ENCODE measurements at places on chromosomes 7 and 10. TPM values are rescaled to one million over a fixed set of nuclear protein-coding genes. Genes with fewer than 3 reads are reported as not detected.
A peak's percentile ranks its signal among the peaks of the same experiment; 100 is the strongest.

Gene CASTOR2
- total RNA-seq: 44.3 TPM

GRCh38 chr10:133299224-133299623 lies 9.4 kb downstream of the TUBGCP2 start:
- no peak for DNase-seq

- no peak for DNase-seq
These were observed 30.0 kb downstream of the MAP3K8 start for GRCh38 chr10:30463944-30464451.

Gene NRCAM
- 2.2 TPM for total RNA-seq

GRCh38 chr10:126331101-126331500 lies 57.2 kb downstream of the ADAM12 start:
- DNase-seq: no peak

Gene NXPH1
- not detected for total RNA-seq

Gene RPEL1
- total RNA-seq: not detected

GRCh38 chr7:69652947-69653701 lies 54.8 kb downstream of the AUTS2 start:
- DNase-seq: no peak

- peak; percentile 26 for DNase-seq
These were observed 687.8 kb downstream of the IPMK start for GRCh38 chr10:57579926-57580325.

DNA sequence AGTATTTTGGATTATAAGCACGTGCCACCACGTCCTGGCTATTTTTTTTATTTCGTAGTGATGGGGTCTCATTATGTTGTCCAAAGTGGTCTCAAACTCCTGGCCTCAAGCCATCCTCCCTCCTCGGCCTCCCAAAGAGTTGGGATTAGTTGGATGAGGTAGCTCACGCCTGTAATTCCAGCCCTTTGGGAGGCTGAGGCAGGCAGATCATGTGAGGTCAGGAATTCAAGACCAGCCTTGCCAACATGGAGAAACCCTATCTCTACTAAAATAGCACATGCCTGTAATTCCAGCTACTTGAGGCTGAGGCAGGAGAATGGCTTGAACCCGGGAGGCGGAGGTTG lies 21.8 kb upstream of the YWHAG start:
- no peak for DNase-seq
